ENCODE measurements at places on chromosomes 3 and 15. TPM values are rescaled to one million over a fixed set of nuclear protein-coding genes. Genes with fewer than 3 reads are reported as not detected.

Gene CLDN11
- not detected for total RNA-seq

GRCh38 chr15:43625106-43625505 is 6.5 kb upstream of the STRC start:
- no peaks in the 10 kb centered on the region for H3K4me1 ChIP-seq
- DNase-seq: no peak
- peaks cover 6% of the 10 kb centered on the region for H3K27me3 ChIP-seq
- H3K36me3 ChIP-seq: no peaks in the 10 kb centered on the region
- H3K27ac ChIP-seq: no peak overlapping the region

GRCh38 chr3:14289590-14290461 is 111.2 kb downstream of the LSM3 start:
- peaks cover 8% of the 10 kb centered on the region for H3K4me1 ChIP-seq
- no peaks in the 10 kb centered on the region for H3K36me3 ChIP-seq
- no peak overlapping the region for H3K4me3 ChIP-seq

DNA sequence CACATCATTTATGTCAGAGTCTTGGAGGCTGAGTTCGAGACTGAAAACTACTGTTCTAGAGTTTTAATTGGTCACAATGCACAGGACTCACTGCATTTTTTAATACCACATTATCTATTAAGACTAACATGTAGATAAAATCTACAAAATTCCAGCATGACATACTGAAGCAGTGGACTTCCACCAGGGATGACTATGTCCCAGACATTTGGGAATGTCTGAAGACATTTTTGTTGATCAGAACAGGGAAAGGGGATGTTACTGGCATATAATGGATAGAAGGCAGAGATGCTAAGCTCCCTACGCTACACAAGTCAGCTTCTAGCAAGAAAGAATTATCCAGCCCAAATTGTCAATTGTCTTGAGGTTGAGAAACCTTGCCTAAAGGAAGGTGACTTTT is 419.0 kb upstream of the TGFBR2 start:
- no peak overlapping the region for H3K27ac ChIP-seq
- H3K27me3 ChIP-seq: no peaks in the 10 kb centered on the region
- DNase-seq: no peak
- no peak overlapping the region for H3K4me3 ChIP-seq
- no peaks in the 10 kb centered on the region for H3K36me3 ChIP-seq

Measured in MCF 10A (cell line).